ENCODE measurements at places on chromosomes 5 and 9. TPM values are rescaled to one million over a fixed set of nuclear protein-coding genes. Genes with fewer than 3 reads are reported as not detected.

- no peak for DNase-seq
Measured at GRCh38 chr9:119736491-119737454, 367.5 kb upstream of the BRINP1 start.

DNA sequence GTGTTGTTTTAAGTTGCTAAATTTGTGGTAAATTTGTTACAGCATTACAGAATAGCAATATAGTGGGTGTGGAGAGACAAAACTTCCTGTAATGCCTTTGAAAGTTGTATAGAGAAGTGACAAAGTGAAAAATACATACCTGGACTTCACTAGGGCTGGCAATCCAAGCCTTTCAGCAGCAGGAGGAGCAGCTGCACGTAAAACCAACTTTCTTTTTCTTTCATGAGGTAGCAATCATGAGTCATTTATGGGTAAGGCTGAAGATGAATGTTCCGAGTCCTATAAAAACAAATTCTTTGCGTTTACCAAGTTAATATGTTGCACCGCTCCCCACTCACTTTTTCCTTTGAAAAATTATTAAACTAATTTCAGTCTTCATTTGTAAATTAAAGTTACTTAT lies 1138.2 kb downstream of the TAF11L14 start:
- no peak for DNase-seq

DNA sequence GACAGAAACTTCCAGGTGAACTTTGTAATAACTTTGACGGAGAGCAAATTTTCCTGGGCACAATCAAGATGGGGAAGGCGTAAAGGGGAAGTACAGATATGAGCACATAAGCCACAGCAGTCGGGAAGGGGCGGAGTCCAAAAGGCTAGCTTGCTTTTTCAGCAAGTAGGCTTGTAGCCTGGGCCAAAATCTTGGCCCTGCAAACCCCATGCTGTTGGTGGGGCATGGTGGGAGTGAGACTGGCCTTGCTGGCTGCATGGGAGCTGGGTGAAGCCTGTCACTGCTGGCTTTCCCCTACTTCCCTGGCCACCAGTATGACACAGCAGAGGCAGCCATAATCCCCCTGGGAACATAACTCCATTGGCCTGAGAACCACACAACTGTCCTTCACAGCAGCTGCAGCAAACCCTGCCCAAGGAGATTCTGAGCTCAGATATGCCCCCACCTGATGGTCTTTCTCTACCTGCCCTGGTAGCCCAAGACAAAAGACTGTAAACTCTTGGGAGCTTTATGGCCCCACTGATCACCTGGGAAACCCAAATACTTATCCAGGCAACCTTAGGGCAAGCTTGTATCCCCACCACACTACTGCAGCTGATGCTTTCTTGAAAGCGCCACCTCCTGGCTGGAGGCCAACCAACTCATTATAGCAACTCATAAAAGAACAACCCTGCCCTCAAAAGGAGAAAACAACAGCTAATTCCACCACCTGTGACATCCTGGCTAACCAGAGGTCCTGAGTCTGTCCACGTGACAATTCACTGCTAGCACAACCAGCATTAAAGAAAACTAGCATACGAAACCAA lies 24.0 kb downstream of the DCTN4 start:
- DNase-seq = peak; percentile 47

DNA sequence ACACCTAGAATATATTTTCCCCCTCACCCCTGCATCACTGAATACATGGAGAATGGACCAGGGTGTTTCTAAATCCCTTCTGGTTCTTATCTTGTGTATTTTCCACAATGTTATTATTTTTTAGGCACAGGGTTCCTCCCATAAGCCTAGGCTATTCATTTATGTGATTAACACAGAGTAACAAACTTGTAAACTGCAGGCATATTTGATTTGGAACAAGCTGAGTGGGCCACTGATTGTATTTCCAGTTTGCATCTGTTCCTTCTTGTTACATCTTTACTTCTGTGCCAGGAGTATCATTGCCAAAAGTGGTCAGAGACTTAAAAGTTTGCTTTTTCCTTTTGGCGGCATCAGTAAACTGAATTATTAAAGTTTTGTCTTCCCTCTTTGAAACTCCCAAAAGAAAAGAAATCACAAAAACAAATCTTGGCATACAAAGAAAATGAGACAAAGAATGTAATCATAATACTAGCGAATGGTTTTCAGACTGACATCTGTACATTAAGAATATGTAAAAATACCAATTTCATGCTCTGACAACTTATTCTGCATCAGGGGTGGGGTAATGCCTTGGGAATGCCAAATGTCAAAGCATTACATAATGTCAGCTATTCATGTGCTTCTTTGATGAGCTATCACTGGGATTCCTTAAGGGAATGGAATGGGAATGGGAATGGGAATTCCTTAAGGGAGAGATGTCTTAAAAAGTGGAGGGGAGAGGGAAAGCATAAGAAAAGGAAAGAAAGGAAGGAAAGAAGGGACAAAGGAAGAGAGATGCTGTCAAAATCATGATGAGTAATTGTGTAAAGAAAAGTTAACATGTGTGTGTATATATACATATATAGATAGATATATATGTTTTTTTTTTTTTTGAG lies 22.2 kb upstream of the PAX5 start:
- DNase-seq = no peak

Gene MARCHF11
- total RNA-seq = 1.8 TPM

Gene STOML2
- total RNA-seq = 125 TPM

DNA sequence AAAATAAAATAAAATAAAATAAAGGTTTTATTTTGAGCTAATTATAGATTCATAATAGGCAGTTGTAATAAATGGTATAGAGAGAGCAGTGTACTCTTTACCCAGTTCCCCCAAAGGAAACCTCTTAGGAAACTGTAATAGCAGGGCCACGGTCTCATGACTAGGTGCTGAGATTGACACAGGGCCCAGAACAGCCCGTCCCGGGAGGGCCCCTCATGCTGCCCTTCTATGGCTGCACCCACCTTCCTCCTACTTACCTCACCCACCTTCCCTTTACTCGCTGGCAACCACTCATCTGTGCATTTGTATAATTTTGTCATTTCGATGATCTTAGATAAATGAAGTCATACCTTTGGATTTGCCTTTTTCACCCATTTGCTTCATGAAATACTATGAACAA lies 16.1 kb downstream of the CACNA1B start:
- no peak for DNase-seq

Gene TMEM232
- total RNA-seq = 3.4 TPM

Gene MEGF10
- total RNA-seq = 0.61 TPM

DNA sequence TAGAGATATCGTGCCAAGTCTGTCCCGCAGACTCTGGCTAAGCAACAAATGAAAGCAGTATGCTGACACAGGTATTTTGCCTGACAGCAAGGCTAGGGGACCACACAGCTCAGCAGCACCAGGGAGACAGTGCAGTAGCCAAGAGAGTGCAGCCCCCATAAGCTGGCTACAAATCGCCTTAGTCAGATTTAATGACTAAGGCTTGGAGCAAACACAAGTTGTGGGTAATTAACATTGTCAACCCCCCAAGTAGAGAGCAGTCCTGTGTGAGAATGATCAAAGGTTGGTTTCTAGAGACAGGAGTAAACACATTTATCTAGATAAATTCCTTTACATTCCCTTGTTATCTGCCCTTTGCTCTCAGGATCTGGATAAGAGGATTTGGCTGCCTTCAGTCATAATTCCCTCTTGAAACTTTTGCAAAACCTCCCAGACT lies 1434.5 kb upstream of the CDH6 start:
- DNase-seq = no peak

- DNase-seq = no peak
Measured at GRCh38 chr5:7678030-7678429, 172.9 kb downstream of the CFAP90 start.

DNA sequence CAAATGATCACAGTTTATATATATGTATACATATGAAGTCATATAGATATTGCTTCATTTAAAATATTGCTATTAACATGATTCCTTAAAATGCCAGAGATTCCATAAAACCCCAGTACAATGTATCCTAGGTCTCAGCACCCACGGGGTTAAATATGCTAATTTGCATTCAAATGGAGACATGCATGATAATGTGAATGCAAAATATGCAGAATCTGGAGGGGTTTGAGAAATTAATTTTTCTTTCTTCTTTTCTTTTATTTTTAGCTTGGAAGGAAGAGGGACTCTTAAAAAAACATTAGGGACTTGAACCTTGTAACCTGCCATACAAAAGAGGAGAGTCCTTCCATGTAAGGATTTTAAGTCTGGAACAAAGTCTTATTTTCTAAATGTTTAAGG lies 211.9 kb downstream of the MEF2C start:
- DNase-seq = no peak

DNA sequence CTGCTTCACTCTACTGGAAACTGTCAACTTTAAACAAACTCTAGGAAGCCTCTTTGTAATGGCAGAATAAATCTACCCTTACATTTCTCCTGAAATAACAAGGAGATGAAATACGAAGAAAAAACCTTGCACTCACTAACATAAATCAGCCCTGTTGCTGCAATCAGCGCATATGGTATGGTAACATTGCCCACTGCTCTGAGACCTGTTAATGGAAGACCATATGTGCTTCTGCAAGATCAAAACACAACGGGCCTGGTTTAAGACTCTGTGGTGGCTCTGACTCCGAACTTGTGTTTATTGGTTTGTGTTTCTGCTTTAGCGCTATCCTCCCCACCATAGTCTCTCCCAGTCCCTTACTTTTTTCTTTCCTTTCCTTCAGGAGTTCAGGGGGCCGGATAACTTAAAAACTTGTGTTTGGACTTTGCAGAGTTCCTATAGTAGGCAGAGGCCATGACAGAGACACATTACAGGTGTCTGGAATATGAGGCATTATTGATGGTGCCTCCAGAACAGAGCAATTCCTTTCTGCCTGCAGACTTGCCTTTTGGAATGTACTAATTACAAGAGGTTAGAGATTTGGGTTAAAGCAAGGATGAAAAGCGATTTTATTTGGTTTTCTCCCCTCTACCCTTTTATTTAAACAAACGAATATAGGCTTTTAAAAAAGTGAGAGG lies 110.8 kb downstream of the PSAT1 start:
- no peak for DNase-seq

Gene SUSD1
- 5.7 TPM for total RNA-seq
